Panc1 (cell line): ENCODE measurements at places on chromosomes 12 and 14. TPM values are rescaled to one million over a fixed set of nuclear protein-coding genes. Genes with fewer than 3 reads are reported as not detected.
A peak's percentile ranks its signal among the peaks of the same experiment; 100 is the strongest.

The WIF1 gene
- not detected for total RNA-seq

The BMP4 gene
- 0.87 TPM for total RNA-seq

The GALNT9 gene
- 0.33 TPM for total RNA-seq

The CLEC2A gene
- total RNA-seq: not detected

The TIMELESS gene
- total RNA-seq: 46.2 TPM

The KCNJ8 gene
- total RNA-seq: not detected

The CDK4 gene
- total RNA-seq: 201 TPM

DNA sequence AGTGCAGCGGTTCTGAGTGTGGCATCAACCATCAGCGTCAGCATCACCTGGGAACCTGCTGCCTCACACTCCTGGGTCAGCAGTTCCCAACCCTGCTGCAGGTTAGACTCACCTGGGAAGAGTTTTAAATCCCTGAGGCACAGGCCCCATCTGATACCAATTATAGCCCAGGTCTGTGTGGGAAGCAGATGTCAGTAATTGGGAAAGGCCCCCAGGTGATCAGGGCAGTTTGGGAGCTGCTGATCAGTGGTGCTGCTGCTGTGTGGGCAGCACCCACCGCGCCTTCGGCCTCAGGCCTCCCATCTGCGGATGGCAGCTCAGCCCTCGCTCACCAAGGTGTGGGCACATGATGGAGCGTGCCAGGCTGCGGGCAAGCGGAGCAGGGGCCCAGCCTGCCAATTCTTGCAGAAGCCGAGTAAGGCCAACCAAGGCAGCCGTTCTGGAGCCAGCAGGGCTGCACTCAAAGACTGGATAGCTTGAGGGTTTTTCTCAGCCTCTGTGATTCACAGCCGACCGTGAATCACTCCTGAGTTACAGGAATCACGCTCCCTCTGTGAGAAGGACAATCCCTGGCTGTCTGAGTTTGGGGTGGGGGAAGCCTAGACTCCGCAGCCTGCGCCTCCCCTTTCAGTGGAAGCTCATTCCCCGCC is 155.6 kb upstream of the SFSWAP start:
- no peak for DNase-seq

GRCh38 chr14:70655110-70655826 is 13.6 kb downstream of the TTC9 start:
- no peak for DNase-seq

GRCh38 chr12:87756721-87757120 is 272.5 kb downstream of the C12orf50 start:
- DNase-seq: no peak

- no peak for DNase-seq
Measured at GRCh38 chr14:63991833-63992232, 139.0 kb downstream of the SYNE2 start.

- no peak for DNase-seq
Measured at GRCh38 chr12:84058136-84058535, 854.5 kb downstream of the SLC6A15 start.

DNA sequence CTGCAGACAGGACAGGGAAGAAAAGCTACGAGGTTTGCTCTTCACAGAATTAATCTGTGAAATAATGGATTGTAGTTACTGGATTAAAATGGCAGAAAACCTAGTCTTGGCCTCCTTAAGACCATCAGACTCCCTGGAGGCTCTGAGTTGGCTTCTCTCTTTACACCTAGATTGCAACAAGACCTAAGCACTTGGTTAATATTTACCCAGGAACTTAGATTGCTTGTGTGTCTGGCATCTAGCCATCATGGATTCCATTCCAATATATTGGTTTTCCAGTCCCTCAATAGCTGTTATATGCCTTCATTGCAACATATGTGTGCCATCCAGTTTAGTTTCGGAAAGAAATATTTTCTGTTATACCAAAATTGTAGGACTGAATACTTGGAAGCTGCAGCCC is 1.9 kb upstream of the GTF2A1 start:
- DNase-seq: no peak

GRCh38 chr12:68800294-68800693 is 7.7 kb upstream of the MDM2 start:
- no peak for DNase-seq

DNA sequence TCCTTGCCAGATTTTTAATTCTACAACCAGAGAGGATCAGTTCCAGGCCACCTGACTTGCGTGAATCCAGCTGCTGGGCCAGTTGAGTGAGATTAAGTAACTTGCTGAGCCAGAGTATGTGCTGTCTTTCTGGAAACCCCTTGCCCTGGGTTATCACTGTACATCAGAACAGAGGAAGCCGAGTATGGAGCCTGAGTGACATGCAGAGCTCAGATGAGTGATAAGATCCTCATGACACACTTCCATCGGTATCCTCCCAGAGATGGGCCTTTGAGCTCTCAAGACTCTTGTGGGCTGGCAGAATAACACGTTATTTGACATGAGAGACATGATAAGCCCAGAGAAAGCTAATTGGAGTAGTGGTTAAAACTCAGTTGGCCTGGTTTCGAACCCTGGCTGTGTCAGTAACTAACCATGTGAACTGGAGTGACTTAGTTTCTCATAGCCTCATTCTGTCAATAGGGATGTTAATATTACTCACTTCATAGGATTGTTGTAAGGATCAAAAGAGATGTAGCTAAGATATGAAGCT is 388.1 kb downstream of the ZFP36L1 start:
- DNase-seq: no peak

DNA sequence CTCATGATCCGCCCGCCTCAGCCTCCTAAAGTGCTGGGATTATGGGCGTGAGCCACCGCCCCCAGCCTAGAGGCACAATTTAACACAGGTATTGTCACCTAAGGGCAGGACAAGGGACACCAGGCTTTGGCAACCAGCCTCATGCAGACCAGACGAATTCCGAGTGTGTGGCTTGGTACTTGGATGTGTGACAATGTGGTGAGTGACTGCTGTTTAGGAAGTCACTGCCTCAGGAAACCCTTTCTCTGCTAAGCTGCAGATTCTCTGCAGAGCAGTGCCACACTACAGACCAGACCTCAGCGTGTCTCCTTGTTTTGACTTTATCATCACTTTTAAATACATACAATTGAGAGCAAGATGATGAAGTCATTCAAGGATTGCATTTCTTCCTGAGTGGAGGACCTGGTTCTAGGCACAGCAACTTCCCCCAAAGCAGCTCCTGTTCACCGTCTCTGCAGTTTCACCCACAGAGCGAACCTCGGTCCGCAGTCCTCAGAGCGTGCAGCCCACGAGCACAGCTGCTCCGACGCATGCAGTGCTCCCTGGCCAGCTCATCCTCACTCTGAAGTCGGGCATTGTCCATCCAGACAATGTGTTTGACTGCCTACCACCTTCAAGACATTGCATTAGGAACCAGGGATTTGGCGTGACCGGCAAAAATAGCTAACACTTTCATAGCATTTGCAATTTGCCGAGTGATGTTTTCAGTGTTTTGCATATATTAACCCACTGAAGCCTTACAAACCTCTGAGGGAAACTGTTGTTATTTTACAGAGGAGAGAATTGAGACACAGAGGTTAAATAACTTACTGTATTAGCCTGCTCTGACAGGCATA is 235.2 kb downstream of the CHST11 start:
- DNase-seq: no peak

DNA sequence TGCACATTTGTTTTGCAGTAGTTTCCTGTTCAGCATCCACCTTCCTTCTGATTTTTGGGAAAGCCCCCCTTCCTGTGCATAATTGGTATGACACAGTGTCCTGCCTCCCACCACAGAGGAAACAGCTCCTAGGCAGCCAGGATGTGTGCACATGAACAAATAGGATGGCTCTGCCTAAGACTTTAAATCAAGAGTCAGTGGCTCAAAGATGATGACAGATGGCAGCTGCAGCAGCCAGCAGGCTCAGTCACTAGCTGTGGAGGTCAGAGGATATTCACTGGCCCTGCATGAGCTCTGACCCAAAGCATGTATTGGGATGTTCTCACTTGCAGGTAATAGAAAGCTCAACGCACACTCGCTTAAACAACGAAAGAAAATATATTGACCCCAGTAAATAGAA is 90.3 kb downstream of the KCNK10 start:
- no peak for DNase-seq

GRCh38 chr12:14396071-14396470 is 30.6 kb downstream of the ATF7IP start:
- no peak for DNase-seq

GRCh38 chr14:36517242-36518030 is 2.6 kb downstream of the NKX2-1 start:
- DNase-seq: no peak

- DNase-seq: peak; percentile 12
Measured at GRCh38 chr14:70317969-70318634, 41.4 kb downstream of the COX16 start.

DNA sequence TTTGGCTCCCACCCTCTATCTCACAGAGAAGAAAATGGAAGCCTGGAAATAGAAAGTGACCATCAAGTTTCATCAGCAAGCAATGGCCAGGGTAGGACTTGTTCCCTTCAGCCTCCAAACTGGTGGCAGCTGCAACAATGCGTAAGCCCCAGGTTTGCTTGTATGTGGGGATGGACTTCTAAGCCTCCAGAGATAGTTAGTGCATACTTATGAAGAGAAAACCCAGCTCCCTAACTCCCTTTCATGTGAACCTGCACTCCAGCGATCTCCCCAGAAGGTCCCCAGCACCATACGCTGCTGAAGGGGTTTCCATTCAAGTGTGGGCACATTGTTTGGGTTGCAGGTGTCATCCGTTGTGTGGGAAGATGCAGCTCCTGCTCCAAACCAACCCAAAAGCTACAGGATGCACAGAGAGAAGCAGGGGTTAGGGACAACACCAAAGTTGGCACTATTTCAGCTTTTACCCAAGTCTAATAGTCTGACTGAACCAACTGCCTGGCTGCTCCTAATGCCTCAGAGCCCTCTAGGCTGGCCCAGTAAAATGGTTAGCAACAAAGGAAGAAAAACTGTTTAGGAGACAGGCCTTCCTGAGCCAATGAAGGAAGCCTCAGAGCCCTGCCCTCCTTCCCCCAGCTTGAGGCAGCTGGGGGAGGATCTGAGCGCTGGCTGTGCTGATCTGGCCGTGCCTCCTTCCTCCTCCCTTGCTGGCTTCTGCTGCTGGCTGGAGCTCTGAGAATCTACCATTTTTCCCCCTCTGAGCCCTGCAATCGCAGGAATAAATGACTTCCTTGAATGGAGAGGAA is 12.3 kb downstream of the ZFP36L1 start:
- DNase-seq: no peak

GRCh38 chr12:121209221-121209620 is 708 bp upstream of the P2RX4 start:
- DNase-seq: no peak

DNA sequence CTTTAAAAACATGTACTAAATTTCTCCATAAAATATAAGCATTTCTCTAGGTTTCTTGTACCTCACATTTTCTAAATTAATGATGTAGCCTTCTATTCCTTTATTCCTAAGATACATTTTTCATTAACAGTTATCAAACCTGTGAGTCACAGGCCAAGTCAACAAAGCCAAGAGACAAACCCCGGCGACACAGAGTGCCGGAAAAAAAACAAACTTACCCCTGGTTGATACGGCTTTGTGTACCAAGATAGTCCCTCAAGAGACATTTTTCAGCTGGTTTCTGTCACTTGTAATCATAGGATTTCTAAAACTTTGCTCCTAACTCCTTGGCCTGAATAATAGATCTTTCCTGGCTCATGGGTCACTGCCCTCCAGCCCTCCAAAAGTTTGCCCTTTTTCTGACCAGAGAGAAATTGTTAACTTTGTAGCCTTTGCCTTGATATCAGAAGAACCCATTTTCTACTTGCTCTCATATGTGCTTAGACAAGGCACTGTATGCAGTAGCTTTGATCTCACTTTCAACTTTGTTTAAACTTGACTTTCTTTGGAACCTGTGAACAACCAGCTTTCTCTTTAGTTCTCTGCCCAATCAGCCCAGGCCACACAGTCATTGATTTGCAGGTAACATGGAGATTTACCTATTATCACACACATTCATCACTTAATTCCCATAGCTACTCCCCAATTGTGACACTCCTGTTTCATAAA is 172.2 kb downstream of the PRKD1 start:
- DNase-seq: no peak
